Activated T-helper 2 cell treated with anti-CD3 and anti-CD28 coated beads, Interferon-gamma antibody, Interleukin-2, Interleukin-4, amounts not matched to agents 10 μg/mL and 5 μg/mL and 100 μg/mL, durations not matched to agents 14 hours and 24 hours and 36 hours (primary cell): ENCODE measurements at places on chromosomes 6 and 20.

DNA sequence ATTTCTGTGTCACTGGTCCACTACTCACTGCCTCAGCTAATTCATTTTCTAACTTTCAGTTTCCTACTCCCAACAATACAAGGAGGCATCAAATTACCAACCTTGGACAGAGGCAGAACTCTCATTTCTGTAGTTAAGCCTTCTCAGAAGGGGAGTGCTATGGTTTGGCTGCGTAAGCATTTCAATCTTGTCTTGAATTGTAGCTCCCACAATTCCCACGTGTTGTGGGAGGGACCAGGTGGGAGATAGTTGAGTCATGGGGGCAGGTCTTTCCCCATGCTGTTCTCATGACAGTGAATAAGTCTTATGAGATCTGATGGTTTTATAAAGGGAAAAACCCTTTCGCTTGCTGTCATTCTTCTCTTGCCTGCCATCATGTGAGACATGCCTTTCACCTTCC, 22.9 kb downstream of the HLA-DRA start:
- DNase-seq, result no peak
- H3K4me3 ChIP-seq, result no peak overlapping the region
- no peak overlapping the region for H3K27ac ChIP-seq
- H3K27me3 ChIP-seq, result peaks cover 33% of the 10 kb centered on the region

- no peak overlapping the region for H3K27ac ChIP-seq
- H3K27me3 ChIP-seq, result no peaks in the 10 kb centered on the region
- no peaks in the 10 kb centered on the region for H3K36me3 ChIP-seq
- H3K4me1 ChIP-seq, result no peaks in the 10 kb centered on the region
Measured at GRCh38 chr6:165186041-165186440, 123.4 kb downstream of the C6orf118 start.

GRCh38 chr6:38429546-38429945, 210.2 kb downstream of the BTBD9 start:
- no peak overlapping the region for H3K4me3 ChIP-seq
- no peak overlapping the region for H3K27ac ChIP-seq
- DNase-seq, result no peak
- H3K36me3 ChIP-seq, result no peaks in the 10 kb centered on the region
- H3K4me1 ChIP-seq, result peaks cover 2% of the 10 kb centered on the region

DNA sequence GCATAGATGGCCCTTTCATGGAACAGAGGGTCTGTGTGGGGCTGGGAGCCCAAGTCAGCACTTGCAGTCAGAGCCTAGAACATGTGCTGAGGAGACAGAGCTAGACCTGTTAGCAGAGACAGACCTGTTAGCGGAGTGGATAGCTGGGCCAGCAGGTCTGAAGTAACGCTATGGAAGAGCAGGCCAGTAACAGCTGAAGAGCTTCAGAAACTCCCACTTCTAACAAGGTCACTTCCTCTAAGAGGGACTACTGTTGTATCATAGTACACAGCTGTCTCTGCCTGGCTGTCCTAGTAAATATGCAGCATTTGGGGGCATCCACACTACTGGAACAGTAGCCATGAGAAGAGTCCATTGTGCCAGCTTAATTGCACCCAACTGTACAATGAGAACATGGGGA, 41.2 kb upstream of the POLR1H start:
- DNase-seq, result no peak
- no peaks in the 10 kb centered on the region for H3K4me1 ChIP-seq
- H3K27me3 ChIP-seq, result no peaks in the 10 kb centered on the region
- no peak overlapping the region for H3K4me3 ChIP-seq
- peaks cover 4% of the 10 kb centered on the region for H3K36me3 ChIP-seq
- H3K27ac ChIP-seq, result no peak overlapping the region

DNA sequence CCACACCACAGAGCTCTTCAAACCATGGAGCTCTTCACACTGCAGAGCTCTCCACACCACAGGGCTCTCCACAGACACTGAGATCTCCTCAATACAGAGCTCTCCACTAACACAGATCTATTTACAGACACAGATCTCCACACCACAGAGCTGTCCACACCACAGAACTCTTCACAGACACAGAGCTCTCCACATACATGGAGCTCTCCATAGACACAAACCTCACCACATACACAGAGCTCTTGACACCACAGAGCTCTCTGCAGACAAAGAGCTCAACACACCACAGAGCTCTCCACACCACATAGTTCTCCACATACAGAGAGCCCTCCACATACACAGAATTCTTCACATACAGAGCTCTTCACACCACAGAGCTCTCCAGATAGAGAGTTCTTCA, 53.0 kb downstream of the ERMARD start:
- no peak overlapping the region for H3K27ac ChIP-seq
- DNase-seq, result no peak
- no peak overlapping the region for H3K4me3 ChIP-seq
- H3K4me1 ChIP-seq, result peaks cover 44% of the 10 kb centered on the region
- H3K36me3 ChIP-seq, result no peaks in the 10 kb centered on the region
